ENCODE measurements at places on chromosomes 2 and 18.

DNA sequence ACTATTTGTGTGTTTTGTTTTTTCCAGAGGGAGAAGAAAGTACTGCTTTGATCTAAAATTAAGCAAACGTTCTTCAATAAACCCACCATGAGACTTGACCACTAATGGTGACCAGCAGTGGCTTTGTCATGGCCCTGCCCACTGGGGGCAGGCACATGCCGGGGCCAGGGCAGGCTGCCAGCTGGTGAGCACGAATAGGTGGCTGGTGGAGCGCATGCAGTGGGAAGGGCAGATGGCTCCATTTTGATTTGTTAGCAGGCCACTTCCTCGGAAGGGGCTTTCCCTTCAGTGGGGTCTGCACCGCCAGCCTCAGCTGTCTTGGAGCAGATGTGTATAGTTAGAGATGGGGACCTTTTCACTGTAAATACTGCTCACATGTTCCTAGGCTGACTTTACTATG, 277.1 kb downstream of the SOX11 start:
- DNase-seq = no peak

GRCh38 chr18:76484749-76485387, 10.2 kb downstream of the ZNF516 start:
- DNase-seq = no peak

GRCh38 chr2:162706770-162707169, 131.8 kb downstream of the KCNH7 start:
- no peak for DNase-seq

- no peak for DNase-seq
These were observed 86.6 kb downstream of the MARCO start for GRCh38 chr2:119028327-119029174.

GRCh38 chr2:158658396-158658795, 136.7 kb upstream of the DAPL1 start:
- DNase-seq = no peak

DNA sequence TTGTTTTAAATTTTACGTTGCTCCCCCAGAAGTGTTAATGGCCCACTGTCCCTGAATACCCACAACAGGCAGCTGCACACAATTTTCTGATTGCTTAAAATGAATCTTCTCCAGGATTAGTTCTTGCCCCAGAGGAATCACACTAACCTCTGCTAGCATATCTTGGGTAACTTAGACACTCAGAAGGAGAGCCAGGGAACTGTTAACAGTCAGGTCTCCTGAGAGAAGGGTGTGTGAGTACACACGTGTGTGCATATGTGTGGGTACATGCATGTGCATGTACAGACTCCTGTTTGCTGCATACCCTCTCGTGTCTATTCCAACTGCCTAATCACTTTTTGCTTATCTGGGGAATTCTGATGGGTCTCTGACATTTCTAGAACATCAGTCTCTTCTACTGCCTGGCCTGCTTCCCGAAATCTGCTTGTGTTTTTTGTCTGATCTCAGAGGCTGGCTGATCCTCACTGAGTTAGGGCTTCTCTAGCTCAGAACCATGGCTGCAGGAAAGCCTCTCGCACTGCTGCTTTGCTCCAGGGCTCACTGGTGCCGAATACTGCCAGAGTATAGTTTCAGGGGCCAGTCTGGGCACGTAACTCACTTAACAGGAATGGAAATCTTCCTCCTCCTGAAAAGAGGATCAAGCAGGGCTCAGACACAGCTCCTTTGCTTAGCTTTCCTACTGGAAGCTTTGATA, 62.8 kb downstream of the PRELID3A start:
- no peak for DNase-seq

DNA sequence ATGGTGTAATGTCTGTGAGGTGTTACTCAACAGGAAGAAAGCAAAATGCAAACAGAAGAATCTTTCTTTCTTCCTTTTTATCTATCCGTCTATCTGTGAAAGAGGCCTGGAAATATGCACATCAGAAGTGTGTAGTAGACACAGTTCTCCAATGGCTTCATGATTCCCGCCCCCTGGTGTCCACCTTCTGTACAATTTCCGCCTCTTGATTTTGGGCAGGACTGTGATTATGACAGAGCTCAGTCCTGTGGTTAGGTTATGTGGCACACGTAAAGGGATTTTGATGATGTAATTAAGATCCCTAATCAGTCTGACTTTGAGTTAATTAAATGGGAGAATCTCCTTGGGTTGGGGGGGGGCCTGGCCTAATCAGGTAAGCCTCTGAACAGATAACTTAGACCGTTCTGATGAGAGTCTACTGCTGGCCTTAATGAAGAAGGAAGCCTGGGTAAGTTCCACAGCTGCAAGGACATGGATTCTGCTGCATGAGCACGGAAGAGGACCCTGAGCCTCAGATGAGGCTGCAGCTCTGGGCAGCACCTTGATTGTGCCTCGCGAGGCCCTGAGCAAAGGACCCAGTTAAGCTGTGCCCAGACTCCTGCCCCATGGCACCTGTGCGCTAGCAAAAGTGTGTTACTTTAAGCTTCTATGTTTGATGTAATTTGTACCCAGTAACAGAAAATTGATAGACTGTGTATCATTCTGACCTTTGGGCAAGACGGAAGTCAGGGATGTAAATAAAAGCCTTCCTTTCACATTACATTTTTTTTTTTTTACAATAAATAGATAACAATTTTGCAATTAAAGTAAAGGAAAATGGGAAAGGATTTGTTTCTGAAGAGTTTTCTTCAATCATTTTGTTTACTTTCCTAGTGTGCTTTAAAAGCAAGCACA, 11.3 kb upstream of the KCNF1 start:
- no peak for DNase-seq

DNA sequence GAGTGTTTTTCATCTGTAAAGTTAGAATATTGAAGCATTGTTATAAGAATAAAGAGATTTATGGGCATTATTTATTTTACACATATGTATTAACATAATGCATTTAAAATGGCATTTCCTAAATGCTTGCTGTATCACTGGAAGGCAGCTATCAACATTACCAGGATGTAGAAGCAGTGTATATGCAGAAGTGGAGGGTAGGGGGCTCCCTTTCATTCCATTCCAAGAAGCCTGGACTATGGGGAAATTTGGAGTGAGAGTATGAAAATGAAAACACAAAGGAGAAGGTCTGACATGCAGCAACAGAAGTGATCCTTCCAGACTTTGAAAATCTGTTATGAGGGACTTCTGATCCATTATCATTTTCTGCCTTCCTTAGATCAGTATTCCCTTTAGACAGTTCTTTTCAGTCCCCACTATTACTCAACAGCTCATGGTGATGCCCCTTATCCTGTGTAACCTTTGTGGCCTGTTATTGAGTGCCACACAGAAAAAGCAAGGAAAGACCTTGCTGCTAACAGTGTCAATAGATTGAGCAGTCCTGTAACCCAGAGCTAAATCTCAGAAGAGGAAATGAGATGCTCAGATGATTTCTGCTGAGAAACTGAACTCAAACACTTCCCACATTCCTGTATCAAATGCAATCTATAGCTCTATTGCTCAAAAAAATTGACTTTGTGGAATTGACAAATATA, 216.6 kb downstream of the HNMT start:
- no peak for DNase-seq

GRCh38 chr2:233053928-233054784, 6.0 kb upstream of the INPP5D start:
- DNase-seq = no peak

DNA sequence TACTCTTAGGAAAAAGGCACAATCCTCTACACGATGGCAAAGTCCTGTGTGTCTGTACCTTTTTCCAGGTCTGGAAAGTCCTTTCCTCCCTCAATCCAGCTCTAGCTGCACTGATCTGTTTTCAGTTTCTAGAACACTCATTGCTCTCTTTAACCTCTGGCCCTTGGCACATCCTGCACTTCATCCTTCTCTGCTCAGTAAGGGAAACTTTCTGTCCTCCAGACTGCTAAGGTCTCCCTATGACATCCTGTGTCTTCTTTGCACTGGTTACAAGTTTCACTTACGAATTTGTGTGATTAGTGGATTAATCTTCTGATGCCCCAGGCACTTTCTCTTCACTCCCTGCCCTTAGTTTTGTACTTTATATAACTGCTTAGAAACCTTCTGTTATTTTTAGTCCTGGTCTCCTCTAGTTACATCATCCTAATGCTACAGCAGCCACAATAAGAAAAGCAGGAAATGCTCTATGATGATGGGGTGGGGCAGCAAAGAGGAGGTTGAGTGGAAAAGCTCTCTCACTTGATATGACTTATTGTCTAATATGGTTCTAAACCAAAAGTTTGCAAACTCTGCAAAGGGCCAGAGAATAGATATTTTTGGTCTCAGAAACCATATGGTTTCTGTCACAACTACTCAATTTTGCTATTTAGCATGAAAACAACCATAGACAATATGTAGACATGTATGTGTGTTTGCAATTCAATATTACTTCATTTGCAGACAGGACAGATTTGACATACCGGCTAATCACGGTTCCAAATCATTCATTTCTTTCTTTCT, 568.2 kb downstream of the THSD7B start:
- no peak for DNase-seq

DNA sequence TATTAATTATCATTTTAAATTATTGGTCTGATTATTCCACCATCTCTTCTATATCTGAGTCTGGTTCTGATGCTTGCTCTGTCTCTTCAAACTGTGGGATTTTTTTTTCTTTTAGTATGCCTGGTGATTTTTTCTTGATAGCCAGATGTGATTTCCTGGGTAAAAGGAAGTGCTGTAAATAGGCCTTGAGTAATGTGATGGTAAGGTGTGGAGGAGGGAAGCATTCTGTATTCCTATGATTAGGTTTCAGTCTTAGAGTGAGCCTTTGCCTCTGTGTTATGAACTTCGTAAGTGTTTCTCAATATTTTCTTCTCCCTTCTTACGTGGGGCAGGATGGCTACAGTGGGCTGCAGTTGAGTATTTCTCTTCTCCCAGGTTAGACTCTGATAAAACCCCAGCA, 103.0 kb downstream of the EHBP1 start:
- no peak for DNase-seq

DNA sequence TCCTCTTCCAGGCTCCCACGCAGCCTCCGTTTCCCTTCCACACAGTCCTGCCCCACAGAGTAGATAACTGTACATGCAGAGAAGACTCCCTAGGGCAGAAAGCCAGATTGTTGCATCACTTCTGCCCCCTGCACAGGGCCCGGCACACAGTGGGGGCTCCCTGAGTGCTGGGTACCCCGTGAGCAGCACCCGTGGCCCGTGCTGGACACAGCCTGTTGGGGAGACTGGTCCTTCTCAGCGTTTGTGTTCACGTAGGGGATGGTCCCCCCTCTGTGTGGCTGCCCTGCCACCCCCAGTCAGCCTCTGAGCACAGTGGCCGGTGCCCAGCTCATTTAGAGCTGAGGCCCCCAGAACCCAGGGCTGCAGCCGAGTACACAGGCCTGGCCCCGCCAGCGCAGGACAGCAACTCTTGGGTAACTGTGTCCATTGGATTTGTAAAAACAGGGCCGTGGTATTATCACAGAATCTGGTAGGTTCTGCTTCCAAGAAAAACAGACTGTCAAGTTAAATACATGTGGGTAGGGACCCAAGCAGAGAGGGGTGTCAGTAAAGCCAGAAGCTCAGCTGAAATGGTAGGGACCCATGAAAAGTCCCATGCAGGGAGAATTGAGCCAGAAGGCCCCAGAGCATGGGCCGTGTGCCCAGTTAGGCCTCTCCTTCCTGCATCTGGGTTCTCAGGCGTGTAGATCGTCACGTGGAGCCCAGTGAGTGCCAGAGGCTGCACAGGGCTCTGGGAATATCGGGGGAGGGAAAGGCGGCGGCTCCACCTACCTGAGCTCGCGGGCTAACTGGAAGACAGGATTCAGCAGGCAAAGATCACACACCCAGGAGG, 257.3 kb downstream of the ATAD2B start:
- DNase-seq = no peak

DNA sequence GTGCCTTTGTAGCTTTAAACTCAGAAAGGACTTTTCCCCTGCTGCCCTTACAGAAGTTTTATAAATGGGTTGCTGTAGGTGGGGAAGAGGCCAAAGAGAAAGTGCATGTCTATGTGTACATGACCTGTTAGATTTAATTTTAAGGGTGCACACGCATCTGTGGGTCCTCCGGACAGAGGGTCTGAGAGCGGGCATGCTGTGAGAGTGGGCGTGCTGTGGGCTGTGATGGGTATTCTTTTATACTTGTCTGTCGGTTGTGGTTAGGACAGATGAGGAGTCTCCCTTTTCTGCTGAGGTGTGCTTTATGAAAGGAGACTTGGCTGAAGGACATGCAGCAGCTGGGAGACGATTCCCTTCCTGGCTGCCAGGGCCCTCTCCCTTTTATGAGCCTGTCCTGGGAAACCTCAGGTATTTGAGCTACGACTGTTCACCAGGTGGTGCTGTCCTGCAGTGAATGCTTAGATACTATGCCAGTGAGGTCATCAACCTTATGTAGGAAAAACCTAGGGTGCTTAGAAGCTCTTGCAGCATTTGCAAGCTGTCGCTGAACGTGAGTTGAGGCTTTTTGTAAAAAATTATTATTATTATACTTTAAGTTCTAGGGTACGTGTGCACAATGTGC, 67.5 kb downstream of the TANC1 start:
- DNase-seq = no peak
